ENCODE measurements at places on chromosomes 12 and 14.

DNA sequence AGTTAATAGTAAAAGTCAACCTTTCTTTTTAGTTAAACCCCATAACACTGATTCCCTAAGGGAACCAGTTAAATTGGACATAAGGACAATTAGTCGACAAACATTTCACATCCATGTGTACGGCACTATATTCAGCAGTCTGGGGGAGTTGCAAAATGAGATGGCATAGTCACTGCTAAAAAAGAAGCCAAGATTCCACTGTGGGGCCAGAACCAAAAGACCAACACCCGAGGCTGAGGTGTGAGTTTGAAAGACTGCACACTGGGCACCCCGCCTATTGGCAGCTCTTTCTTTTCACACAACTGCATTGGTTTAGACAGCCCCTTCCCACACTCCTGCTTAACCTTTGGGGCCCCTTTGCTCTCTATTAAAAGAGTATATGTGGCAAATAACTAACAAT, 16.7 kb downstream of the SETD3 start:
- DNase-seq = no peak

DNA sequence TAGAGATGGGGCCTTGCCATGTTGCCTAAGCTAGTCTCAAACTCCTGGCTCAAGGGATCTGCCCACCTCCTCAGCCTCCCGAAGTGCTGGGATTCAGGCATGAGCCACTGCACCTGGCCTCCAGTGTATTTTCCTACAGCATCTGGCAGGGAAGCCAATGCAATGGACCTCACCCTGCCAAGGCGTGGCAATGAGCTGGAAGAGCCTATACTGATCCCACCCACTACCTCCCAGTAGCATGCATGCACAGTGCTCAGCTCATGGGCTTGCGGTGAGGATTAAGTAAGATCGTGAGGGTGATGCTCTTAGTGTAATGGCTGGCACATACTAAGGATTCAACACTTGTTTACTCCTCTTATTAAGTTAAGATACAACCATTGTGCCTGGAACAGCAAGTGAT, 69.7 kb downstream of the PHLDA1 start:
- no peak for DNase-seq

DNA sequence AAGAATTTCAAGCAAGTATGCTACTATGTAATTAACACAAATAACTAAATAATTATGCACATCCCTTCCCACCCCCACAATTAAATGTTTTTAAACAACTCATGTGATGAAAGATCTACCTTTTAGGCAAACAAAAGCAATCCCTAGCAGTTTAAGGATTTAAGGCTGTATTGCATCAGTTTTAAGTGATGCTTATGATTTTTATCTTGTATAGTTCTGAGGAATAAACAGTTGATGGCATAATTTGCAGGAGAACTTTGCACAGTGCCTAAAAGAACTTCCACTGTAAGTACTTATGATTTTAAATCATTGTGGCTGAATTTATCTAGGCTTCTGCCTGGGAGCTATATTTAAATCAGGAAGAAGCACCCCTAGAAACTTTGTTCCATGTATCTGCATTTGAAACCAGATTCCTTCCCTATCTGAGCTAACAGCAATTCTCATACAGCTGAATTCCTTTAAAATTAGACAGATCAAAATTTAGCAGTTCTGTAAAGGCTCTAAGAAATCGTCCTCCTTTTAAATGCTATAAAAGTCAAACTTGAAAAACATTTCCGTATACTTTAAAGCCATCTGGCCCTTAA, 388.6 kb downstream of the BCAT1 start:
- no peak for DNase-seq

DNA sequence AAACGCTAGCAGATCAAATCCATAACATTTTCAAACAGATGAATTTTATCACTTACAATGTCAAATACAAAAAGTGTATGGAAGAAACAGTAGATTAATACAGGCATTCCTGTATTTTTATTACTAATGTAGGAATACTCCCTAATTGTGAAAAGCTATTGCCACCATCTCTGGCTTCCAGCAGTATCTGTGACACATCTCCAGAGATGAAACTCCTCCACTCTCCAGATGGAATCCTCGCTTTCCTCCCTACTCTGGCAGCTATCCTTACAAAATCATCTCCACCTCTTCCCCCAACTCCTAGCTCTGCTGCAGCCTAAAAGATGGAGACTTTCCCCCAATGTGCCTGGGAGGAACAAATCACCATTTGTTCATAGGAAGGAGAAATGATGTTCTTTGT, 211.4 kb downstream of the SSPN start:
- no peak for DNase-seq

DNA sequence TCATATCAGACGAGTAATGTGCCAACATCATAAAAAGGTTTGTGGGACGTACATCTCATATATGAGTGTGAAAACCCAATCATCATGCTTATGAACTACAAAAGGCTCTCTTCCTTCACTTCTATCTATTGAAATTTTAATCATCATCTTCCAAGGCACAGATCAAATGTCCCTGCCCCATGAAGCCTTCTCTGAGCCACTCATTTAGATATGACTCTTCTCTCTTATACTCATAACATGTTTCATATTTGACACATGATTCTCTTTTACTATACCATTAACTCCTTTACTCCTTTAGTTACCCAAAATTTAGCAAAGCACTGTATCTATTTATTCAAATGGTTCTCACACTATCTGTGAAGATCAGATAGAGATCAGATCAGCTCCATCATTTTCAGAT, 22.2 kb downstream of the RALGAPA1 start:
- DNase-seq = no peak

GRCh38 chr12:130462558-130463274, 125.0 kb downstream of the PIWIL1 start:
- no peak for DNase-seq

DNA sequence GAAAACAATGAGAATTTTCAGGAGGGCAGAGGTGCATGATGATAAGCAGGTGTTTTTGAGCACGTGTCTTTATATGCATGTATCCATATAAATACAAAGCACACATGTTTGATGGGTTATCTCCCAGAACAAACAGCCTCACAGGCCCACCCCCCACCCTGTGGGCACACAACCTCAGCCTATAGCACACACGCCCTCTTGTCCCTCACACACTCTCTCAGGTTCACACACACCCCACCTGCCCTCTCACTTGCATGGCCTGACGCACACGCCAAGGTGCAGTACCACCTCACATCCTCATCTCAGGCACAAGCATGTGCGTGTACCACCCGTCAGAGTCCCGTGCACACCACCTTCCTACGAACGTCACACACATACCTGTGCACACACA, 8.6 kb upstream of the KRT8 start:
- no peak for DNase-seq

DNA sequence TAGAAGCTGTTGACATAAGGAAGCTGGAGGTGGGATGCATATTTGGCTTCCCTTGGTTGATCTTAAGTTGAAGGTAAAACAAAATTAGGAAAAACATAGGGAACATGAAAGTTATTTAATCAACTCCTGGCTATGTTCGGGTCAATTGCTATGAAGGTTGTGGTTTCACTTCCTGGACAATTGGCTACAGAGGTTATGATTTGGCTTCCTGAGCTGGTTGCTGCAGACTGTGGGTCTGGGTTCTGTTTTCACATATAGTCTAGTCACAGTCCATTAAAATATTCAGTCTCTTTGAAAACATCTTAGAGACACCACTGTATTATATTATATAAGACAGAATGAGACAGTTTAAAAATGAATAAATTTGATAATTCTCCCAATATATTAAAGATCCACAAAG, 895.2 kb upstream of the USP15 start:
- DNase-seq = no peak

DNA sequence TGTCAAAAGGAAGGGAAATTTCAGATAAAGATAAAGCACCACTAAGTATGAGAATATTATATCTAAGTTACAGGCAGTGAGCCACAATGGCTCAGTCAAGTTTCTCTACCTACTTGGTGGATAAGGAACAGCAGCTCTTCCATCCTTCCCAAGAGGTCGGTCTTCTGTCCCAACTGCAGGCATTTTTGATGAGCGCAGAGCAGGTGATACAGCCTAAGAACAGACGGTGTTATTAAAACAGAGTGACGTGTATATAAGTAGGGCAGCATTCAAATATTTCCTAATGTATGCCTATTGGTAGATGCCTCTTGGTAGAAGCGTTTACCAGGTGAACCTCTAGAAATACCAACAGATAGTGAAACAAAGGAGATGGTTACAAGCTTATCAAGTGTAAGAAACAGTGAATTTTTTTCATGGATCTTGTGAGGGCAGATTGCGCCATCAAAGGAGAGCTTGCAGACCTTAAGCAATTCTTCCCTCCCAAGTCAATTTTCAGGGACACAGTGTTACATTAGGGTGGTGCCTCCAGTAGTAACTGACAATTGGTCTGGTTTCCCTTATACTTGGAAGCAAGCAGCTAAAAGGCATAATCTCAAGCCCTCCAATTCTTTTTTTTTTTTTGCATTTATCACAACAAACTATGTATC, 274.5 kb downstream of the MED13L start:
- DNase-seq = no peak

- no peak for DNase-seq
Measured at GRCh38 chr12:57367121-57367520, 63.7 kb downstream of the R3HDM2 start.

DNA sequence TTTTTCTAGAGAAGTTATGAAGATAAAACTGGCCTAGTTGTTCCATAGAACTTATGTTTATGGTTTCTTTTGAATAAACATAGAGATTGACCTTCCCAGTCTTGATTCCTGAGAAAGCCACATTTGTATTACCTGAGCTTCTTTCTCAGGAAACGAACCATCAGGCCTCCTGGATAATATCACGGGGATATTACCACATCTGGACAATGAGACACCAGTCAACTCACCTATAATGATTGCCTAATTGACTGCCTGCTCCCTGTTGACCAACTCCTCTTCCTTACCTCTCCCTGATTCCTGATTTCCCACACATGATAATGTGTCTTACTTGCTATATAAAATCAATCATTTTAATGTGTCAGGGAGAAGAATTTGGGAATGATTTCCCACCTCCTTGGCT, 822.7 kb downstream of the LRFN5 start:
- no peak for DNase-seq

GRCh38 chr14:80988735-80989429, 33.5 kb downstream of the TSHR start:
- DNase-seq = no peak

DNA sequence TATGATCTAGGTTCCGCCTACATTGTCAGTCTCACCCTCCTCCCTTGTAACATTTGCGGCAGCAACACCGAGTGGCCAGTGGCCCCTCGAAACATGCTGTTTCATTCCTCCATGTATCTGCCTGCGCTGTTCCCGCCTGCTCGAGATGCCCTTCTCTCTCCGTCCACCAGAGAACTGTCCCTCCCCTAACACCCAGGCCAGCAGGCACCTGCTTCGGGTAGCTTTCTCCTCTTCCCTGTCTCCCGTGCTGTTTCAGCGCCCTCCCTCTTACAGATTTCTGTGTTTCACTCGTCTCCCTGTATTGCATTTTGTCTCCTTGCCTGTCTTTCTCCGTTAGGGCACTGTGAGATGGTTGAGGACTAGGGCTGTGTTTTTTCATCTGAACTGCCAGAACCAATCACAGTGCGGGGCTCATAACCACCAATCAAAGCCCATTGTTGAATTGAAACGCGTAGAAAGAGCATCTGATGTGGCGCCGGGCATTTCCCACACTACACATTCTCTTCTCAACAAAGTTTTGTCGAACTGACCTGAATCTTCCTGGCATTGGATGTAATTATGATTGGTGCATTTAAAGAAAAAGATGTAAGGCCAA, 40.9 kb upstream of the ELK3 start:
- DNase-seq = no peak

GRCh38 chr14:63996016-63996415, 143.2 kb downstream of the SYNE2 start:
- no peak for DNase-seq

DNA sequence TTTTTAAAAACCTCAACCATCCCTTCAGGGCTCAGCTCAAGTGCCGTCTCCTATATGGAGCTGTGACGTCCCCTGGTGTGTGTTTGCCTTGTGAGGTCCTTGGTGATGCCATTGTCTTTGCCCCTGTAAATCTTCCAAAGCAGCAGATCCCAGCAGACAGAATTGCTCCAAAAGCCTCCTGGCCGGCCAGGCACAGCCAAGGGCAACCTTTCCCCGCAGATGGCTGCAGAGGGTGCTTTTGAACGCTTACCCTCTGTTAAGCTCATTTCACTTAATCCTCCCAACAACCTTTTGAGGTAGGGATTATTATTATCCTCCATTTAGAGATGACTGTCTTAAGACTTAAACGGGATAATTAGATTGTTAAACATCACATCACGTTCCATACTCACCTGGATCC, 51.4 kb downstream of the RFX4 start:
- no peak for DNase-seq

GRCh38 chr14:80699861-80700260, 241.7 kb downstream of the CEP128 start:
- no peak for DNase-seq

DNA sequence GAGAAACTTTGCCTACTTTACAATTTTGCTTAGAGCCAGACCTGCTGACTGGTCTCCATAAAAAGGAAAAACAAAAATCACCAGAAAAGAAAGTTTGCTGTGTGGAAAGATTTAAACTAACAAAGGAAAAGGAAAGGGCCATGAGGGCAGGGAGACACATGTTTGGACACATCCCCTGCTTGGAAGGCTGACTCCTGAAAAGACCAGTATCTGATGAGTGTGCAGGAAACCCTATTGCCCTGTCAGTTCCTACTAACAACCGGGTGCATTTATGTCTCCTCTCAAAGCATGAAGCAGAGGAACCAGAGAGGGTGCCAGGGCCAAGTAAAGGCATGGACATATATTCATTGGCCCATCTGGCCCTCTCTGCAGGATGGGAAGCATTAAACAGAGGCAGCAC, 7.0 kb upstream of the STAB2 start:
- no peak for DNase-seq

- no peak for DNase-seq
Measured at GRCh38 chr12:75955251-75955650, 76.3 kb downstream of the PHLDA1 start.

GRCh38 chr12:95962222-95962621, 19.1 kb downstream of the AMDHD1 start:
- DNase-seq = no peak

DNA sequence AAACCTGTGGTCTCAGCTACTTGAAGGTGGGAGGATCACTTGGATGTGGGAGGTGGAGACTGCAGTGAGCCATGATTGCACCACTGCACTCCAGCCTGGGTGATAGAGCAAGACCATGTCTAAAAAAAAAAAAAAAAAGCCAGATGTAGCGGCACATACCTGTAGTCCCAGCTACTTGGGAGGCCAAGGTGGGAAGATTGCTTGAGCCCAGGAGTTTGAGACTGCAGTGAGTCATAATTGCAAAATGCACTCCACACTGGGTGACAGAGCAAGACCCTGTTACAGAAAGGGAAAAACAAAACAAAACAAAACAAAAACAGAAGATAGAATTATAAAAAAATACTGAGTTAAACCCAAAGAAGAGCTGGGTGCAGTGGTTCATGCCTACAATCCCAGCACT, 29.1 kb upstream of the APOF start:
- no peak for DNase-seq

Data from GM12891 (cell line).